ENCODE measurements at places on chromosomes 5 and 9.

GRCh38 chr5:41955432-41956024 lies 30.4 kb downstream of the FBXO4 start:
- DNase-seq, result no peak

- no peak for DNase-seq
Measured at GRCh38 chr9:120694559-120694958, 19.7 kb downstream of the MEGF9 start.

- no peak for DNase-seq
Measured at GRCh38 chr5:134590992-134591659, 41.5 kb downstream of the SAR1B start.

GRCh38 chr5:154146409-154146808 lies 44.1 kb upstream of the GALNT10 start:
- DNase-seq, result no peak

GRCh38 chr5:151825445-151825844 lies 53.7 kb downstream of the G3BP1 start:
- DNase-seq, result no peak

Measured in posterior cingulate gyrus (tissue), 11 donors.